Stimulated activated CD8-positive, alpha-beta memory T cell treated with anti-CD3 and anti-CD28 coated beads, Interleukin-4, amount 100 ng/mL, for 1 hour (primary cell): ENCODE measurements at places on chromosomes 11 and 22.

GRCh38 chr11:116283300-116283699, 489.5 kb downstream of the BUD13 start:
- no peak for DNase-seq

- no peak for DNase-seq
These were observed 45.9 kb upstream of the GPR83 start for GRCh38 chr11:94447149-94447548.

- DNase-seq: no peak
These were observed 21.6 kb downstream of the SVIP start for GRCh38 chr11:22807855-22808570.

DNA sequence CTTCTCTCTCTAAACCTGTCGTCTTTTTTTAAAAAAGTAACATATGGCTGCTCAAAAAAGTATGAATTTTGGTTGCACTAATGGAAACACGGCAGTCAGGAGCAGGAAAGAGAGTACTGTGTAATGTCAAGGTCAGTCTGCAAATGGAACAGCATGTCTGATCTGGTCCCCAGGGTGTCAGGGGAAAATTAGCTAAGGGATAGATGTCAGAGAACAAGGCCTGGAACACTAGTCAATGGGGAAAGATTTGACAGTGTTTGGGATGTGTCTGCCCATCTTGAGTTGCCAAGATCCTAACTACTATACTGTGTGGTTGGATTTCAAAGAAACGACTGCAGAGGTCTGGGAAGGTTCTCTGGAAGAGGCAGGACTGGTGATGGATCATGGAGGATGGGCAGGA, 65.7 kb upstream of the PHOX2A start:
- DNase-seq: no peak

DNA sequence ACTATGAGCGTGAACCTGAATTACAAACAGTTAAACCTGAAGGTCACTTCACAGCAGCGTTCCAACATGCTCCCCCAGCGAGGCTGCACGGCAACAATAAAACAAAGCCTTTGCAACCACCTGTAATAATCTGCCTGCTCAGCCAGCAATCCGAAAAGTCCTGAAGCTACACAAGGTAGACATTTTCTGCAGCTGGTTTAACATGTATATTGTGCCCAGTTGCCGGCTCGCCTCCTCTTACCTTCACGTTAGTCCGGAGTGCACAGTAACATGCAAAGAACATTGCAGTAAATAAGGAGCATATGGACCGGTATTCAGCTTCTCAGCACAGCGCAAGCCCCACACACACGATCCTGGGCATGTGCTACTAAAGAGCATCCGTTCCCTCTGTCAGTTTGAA, 704.3 kb downstream of the DLG2 start:
- DNase-seq: no peak

GRCh38 chr11:133711545-133711944, 133.8 kb downstream of the SPATA19 start:
- no peak for DNase-seq

DNA sequence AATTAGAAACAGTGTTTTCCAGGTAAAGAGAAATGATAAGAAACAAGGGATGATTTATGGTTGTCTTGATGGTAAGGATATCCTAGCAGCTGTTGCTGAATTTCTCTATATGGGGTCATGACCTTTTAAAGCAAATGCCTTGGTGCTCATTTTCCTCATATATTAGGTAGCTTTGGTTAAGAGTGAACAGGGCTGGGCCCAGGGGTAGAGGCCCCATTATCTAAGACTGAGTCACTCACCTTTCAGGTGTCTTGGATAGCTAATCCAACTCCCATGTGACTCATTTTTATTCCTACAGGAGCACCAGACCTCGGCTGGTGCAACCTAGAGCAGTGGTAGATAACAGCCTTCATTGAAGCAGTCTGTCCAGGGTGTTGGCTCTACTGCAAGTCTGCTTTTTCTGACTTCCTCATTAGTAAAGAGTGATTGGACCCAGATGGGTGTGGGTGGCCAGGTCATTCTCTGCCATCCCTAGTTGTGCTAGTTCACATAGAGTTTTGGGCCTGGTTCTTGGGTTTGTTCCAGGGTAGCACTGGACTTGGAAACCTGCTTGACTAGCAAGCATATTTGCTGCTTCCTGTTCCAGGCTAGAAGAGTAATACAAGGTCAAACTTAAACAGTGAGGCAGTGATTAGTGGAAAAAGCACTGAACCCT, 37.4 kb downstream of the CTNND1 start:
- DNase-seq: no peak

GRCh38 chr11:106480581-106481190, 403.2 kb downstream of the AASDHPPT start:
- DNase-seq: no peak

- DNase-seq: no peak
These were observed 6.8 kb upstream of the IL17REL start for GRCh38 chr22:50019316-50019715.

- no peak for DNase-seq
These were observed 97.9 kb upstream of the CTSC start for GRCh38 chr11:88435415-88435814.

GRCh38 chr11:68002575-68002937, 1.3 kb downstream of the UNC93B1 start:
- DNase-seq: no peak

DNA sequence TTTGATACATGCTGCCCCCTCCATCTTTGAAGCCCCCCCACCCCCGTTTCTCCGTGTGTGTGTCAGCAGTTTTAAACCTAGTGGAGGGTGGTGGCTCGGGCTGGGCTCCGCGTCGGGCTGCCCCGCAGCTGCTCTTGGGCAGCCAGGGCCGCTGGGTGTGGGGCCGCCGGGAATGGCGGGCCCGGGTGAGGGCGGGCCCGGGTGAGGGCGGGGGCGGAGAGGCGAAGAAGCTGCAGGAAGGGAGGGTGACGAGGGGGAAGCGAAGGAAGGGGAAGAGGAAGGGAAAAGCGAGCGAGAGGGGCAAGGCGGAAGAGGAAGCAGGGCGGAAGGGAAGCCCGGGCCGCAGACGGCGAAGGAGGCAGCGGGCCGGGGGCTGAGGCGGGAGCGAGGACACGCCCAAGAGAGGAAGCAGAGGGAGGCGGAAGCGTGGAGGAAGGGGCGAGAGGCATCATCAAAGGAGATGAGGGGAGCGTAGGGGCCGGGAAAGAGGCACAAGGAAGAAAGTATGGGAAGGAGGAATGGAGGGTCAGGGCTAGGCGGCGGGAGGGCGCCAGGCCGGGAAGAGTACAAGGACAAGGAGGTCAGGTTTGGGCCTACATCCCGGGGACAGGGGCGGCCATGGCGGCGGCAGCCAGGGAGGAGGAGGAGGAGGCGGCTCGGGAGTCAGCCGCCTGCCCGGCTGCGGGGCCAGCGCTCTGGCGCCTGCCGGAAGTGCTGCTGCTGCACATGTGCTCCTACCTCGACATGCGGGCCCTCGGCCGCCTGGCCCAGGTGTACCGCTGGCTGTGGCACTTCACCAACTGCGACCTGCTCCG, 82.4 kb downstream of the BCR start:
- DNase-seq: no peak

GRCh38 chr22:24159650-24160049, 21.6 kb upstream of the SUSD2 start:
- no peak for DNase-seq

GRCh38 chr22:41367680-41368542, 13.8 kb upstream of the TEF start:
- no peak for DNase-seq

GRCh38 chr11:36394056-36394455, 98.0 kb downstream of the PRR5L start:
- no peak for DNase-seq

DNA sequence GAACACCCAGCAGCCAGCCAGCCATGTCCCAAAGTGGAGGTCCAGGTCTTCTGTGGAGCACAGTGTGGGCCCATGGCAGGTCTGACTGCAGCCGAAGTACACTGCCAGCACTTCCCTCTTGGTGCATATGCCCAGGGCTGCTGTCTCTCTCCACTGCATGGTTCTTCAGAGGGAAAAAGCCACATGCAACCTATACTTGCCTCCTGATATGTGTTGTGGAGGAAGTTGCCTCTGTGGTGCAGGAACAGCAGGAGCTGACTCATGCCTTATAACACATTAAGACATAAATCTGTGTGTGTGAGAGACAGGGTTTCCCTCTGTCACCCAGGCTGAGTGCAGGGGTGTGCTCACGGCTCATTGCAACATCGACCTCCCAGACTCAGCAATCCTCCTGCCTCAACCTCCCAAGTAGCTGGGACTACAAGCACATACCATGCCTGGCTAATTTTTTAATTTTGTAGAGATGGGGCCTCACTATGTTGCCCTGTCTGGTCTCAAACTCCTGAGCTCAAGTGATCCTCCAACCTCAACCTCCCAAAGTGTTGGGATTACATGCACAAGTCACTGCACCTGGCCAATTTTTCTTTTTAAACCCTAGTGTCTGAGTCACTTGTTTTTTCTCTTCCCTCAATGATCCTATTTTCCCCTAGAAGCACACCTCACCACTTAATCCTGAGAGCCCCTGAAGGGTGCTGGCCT, 98.8 kb downstream of the MPPED2 start:
- no peak for DNase-seq

GRCh38 chr11:107405260-107405659, 52.4 kb downstream of the CWF19L2 start:
- no peak for DNase-seq

DNA sequence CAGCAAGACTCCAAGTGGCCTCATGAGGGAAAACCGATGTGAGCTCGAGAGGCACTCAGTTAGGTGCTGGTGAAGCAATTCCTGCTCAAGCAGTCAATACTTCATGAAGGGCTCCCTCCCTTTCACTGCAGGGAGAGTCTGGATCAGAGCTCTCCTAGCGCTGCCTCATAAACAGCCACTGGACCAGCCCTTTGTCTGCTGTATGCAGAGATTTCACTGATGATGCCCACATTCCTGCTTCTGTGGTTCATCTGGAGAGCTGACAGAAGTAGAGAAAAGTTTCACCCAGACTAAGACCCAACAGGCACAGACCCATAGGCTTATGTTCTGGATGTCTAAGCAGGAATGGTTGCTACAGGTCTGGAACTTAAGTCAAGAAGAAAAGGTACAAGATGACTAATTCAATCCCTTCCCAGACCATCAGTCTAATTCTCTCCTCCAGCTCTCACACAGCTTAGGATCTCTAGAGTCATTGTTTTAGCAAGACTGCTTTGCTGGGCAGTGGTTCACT, 4.0 kb downstream of the UCP2 start:
- no peak for DNase-seq

DNA sequence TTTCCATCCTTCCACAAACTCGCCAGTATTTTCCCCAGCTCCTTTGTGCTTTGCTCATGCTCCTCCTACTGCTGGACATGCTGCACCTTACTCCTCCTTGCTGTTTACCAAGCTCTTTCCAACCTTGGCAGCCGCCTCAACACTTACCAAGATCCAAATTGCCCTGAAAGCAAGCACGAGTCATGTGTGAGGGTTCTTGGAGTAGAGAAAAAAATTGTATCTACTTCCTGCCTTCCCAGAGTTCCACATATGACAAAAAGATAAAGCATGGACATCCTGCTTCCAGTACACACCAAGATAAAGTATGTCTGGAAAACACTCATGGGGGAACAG, 767.5 kb downstream of the NTM start:
- DNase-seq: no peak

GRCh38 chr11:134460062-134460561, 48.1 kb upstream of the B3GAT1 start:
- no peak for DNase-seq

- no peak for DNase-seq
These were observed 2015.9 kb downstream of the LRRC4C start for GRCh38 chr11:39443424-39444022.

DNA sequence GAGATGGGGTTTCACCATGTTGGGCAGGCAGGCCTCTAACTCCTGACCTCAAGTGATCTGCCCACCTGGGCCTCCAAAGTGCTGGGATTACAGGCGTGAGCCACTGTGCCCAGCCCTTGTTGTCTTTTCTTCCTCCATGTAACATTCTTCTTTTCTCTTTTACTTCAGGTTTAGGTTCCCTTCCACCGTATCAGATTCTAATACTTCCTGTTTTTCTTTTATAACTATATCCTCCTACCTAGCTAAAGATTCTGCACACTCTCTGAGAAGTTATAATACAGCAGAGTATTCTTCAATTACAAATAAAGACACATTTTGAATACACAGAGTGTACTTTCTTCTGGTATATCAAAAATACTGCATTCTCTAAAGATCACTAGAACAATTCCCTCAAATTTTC, 33.2 kb upstream of the GAB2 start:
- no peak for DNase-seq

DNA sequence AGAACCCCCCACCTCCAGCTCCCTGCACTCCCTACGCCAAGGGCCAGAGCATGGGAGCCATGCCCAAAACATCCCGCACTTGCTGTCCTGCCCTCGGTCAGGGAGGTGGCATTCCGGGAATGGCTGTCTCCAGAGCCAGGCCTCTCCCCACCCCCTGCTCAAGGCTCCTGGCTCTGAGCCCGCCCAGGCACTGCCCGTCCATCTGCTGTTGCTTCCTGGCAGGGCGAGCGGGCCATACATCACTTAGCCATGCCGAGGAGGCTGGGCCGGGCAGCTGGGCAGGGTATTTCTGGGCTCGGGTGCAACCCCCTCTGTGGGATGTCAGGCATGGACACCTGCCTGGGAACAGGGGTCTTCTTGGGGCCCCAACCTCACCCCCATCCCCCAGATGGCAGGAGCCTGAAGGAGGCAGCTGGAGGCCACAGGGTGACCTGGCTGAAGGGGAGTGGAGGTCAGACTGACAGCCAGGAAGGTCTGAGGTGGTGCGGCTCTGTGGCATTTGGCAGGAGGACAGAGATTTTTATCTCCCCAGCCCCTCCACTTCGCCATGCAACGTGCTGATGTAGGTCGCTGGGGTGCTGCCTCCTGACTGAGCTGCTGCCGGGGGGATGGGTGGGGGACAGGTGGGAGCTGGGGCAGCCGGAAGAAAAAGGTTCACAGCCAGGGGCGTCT, 8.7 kb upstream of the CABP7 start:
- DNase-seq: no peak

- DNase-seq: no peak
These were observed 2.4 kb upstream of the TTC36 start for GRCh38 chr11:118524757-118525470.

DNA sequence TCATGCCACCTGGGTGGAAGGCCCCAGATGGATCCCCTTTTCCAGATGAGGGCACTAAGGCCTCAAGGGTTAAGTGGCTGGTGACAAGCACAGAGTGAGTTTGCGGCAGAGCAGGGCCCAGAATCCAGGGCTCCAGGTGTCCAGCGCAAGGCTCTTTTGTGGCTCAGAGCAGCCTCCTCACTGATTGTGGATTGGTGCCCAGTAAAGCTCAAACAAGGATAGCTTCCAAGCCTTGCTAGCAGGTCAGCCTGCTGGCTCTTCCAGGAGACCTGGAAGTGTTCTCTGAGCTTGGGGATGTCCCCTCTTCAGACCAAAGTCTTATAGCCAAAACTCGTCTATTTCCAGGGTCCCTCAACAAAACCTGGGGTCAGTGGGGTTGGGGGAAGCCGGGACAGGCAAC, 167.6 kb upstream of the SYT13 start:
- DNase-seq: no peak

DNA sequence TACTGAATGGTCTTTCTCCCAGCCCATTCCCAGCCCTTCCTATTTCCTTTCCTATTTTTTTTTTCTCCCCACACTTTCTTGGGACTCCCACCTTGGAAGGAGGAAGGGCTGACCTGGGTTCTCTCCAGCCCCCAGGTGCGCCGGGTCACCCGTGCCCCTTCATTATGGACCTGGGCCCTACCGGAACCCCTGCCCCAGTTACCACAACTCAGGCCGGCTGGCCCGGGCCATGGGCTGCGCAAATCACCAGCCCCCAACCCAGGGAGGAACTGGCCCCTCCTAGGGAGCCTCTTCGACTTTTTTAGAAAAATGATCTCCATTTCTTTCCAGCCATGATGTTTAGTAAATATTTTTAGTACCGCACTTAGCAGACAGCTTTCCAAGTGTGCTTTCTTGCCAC, 62.2 kb downstream of the MORC2 start:
- DNase-seq: no peak

GRCh38 chr11:111299101-111300026, 1.0 kb downstream of the POU2AF3 start:
- no peak for DNase-seq
